Bronchial smooth muscle cell (primary cell): ENCODE measurements at places on chromosomes 6 and 20. TPM values are rescaled to one million over a fixed set of nuclear protein-coding genes. Genes with fewer than 3 reads are reported as not detected.

CAGE1 gene
- total RNA-seq: under 0.01 and 0.09 TPM in 2 replicates

MACROD2 gene
- total RNA-seq: 0.43 and 0.63 TPM in 2 replicates

SLC17A4 gene
- not detected in 2 replicates for total RNA-seq

GPX5 gene
- total RNA-seq: not detected in 2 replicates

LHFPL5 gene
- total RNA-seq: not detected in 2 replicates

EYA4 gene
- total RNA-seq: 13.1 and 37.7 TPM in 2 replicates

PLAGL2 gene
- total RNA-seq: 1.1 TPM in 2 replicates

VARS1 gene
- 28.1 and 36.1 TPM in 2 replicates for total RNA-seq

FOXS1 gene
- not detected in 2 replicates for total RNA-seq

LGSN gene
- total RNA-seq: under 0.01 TPM in 1 of 2 replicates, not detected in the other

MAP3K5 gene
- total RNA-seq: 15.5 and 20.0 TPM in 2 replicates

RIMS1 gene
- total RNA-seq: 0.16 and 0.17 TPM in 2 replicates

BTN1A1 gene
- total RNA-seq: under 0.01 TPM in 1 of 2 replicates, not detected in the other

CDC5L gene
- total RNA-seq: 15.3 and 18.4 TPM in 2 replicates

TEAD3 gene
- 3.8 TPM in 2 replicates for total RNA-seq

RAMACL gene
- 0.43 and 0.95 TPM in 2 replicates for total RNA-seq

RPL10A gene
- 1,998 and 2,423 TPM in 2 replicates for total RNA-seq

PKIG gene
- 57.8 and 60.9 TPM in 2 replicates for total RNA-seq

BPIFA1 gene
- total RNA-seq: not detected in 2 replicates

TDRD6 gene
- total RNA-seq: 0.26 and 0.32 TPM in 2 replicates

ECT2L gene
- total RNA-seq: 0.09 and 0.16 TPM in 2 replicates

CCDC170 gene
- total RNA-seq: 0.47 and 1.5 TPM in 2 replicates

MUC21 gene
- total RNA-seq: not detected in 2 replicates

ZNF451 gene
- total RNA-seq: 54.1 and 55.0 TPM in 2 replicates

MAS1 gene
- total RNA-seq: not detected in 2 replicates

VSX1 gene
- not detected in 2 replicates for total RNA-seq

LBP gene
- total RNA-seq: 0.16 TPM in 1 of 2 replicates, not detected in the other

OR2B6 gene
- not detected in 2 replicates for total RNA-seq

ELOVL2 gene
- not detected in 2 replicates for total RNA-seq

SMOC2 gene
- not detected in 2 replicates for total RNA-seq

HRH3 gene
- total RNA-seq: not detected in 2 replicates

SGK2 gene
- 0.43 TPM in 1 of 2 replicates, not detected in the other for total RNA-seq

BPHL gene
- total RNA-seq: 16.6 and 16.7 TPM in 2 replicates

PCK1 gene
- not detected in 2 replicates for total RNA-seq

CALHM5 gene
- total RNA-seq: 8.4 and 9.0 TPM in 2 replicates

CYP21A2 gene
- total RNA-seq: under 0.01 TPM in 1 of 2 replicates, not detected in the other

VIP gene
- total RNA-seq: not detected in 2 replicates

PACRG gene
- 0.16 and 0.17 TPM in 2 replicates for total RNA-seq

PDE7B gene
- total RNA-seq: 43.3 and 65.6 TPM in 2 replicates

PTPRT gene
- total RNA-seq: under 0.01 TPM in 1 of 2 replicates, not detected in the other

NXT1 gene
- total RNA-seq: 10.4 and 14.3 TPM in 2 replicates

RCAN2 gene
- 0.09 and 1.6 TPM in 2 replicates for total RNA-seq

C6orf58 gene
- total RNA-seq: 0.17 TPM in 1 of 2 replicates, not detected in the other

HLA-DPB1 gene
- total RNA-seq: 3.5 and 10.4 TPM in 2 replicates

TOX2 gene
- 1.6 and 1.7 TPM in 2 replicates for total RNA-seq

OR2B3 gene
- not detected in 2 replicates for total RNA-seq

CNR1 gene
- total RNA-seq: under 0.01 TPM in 1 of 2 replicates, not detected in the other

MRPS18A gene
- 36.1 and 37.5 TPM in 2 replicates for total RNA-seq

WFDC5 gene
- total RNA-seq: not detected in 2 replicates
